ENCODE measurements at places on chromosomes 3 and 15.

DNA sequence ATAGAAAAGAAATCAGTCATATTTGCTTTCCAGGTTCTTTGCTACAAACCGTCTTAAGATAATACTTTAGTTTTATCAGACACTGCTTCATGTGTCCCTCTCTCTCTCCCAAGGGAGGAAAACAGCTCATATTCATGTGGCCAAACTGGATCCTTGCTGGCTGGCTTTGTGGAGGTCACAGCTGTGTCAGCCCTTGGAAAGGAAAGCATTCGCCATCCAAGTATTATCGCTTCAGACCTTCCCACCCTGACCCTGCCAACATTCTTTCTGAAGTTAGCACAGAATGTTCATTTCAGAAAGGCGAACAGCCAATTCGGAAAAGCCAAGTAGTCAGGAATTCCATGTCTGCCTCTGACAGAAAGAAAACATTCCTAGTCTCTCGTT is 213.6 kb downstream of the FEZF2 start:
- DNase-seq: no peak

DNA sequence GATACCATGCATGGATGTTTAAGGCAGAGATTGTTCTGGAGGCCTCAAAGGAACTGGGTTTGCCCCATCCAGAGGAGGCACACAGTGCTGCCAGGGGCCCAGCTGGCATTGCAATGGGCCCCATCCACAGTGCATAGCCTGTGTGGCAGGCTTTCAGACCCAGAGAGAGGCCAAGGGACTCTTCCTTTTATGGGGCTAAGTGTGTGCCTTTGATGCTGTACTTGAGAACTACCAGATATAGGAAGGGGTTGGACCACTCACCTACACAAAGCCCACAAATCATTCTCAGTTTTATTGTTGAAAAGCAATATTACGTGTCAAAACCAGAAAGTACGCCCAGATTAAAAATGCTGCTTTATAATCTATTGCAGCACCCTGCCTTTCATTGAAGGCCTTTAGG is 134.9 kb downstream of the EPHB1 start:
- DNase-seq: no peak

DNA sequence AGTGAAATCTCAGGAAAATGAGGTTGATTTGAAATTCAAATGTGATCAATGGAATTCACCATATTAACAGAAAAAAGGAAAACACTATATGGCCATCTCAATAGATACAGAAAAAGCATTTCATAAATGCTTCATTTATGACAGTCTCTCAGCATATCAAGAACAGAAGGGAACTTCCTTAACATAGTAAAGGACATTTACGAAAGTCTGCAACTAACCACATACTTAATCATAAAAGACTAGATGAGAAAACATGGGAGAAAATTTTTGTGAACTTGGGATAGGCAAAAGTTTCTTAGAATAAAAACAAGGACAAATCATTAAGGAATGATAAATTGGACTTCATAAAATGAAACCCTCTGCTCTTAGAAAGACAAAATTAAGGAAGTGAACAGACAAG is 24.7 kb upstream of the TIPARP start:
- DNase-seq: no peak

DNA sequence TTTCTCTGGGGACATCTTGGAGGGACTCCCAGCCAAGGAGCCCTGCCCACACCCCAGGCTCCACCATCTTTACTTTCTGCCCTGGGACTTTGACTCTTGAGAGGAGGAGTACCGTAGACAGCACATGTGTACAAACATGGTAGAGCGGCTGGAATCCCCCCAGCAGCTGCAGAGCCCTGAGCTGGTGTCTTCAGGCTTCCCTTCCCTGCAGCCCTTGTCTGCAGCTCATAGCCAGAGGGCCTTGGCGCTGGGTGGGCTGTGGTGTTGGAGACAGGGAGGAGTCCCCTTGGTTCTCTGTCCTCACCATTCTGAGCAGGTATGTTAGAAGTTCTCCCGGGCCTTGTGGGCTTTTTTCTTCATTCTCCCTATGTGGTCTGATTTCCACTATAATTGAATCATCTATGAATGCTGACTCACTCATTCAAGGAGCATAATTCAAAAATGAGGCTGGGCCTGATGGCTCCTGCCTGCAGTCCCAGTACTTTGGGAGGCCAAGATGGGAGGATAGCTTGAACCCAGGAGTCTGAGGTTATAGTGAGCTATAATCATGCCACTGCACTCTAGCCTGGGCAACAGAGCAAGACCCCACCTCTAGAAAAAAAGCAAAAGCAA is 97.8 kb upstream of the MEF2A start:
- no peak for DNase-seq

DNA sequence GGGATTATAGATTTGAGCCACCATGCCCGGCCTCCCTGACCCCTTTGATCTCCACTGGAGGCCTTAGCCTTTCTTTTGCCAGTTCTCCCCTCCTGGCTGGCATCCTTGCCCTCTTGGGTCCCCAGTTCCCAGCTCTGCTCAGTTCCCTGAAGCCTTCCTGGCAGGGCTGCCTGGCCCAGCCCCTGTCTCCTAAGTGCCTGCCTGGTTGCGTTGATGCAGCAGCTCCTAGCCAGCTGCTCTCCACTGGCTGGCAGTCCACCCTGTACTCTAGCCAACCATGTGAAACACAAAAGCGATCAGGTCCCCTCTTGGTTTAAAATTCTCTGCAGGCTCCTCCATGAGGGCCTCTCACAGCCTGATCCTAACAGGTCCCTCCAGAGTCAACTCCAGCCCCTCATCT is 184.7 kb downstream of the RAB11A start:
- no peak for DNase-seq

GRCh38 chr3:47128137-47128536 is 35.8 kb downstream of the SETD2 start:
- DNase-seq: no peak

- DNase-seq: no peak
These were observed 84.0 kb downstream of the CFAP20DC start for GRCh38 chr3:58965865-58966264.

DNA sequence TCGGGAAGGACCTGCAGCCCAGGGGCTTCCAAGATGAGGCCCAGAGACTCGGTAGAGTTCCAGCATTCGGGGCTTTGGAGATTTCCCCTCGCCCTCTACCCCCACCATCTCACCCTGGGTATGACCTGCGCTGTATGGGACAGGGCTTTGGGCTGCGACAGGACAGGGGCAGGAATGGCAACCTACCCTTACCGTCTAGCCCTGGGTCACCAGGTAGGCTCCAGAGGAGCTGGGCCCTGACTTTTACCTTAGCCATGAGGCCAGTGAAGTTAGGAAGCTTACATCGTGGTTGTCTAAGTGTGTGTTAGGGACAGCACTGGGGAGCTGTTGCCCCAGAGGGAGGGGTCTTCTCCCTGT is 683 bp downstream of the PPM1M start:
- no peak for DNase-seq

DNA sequence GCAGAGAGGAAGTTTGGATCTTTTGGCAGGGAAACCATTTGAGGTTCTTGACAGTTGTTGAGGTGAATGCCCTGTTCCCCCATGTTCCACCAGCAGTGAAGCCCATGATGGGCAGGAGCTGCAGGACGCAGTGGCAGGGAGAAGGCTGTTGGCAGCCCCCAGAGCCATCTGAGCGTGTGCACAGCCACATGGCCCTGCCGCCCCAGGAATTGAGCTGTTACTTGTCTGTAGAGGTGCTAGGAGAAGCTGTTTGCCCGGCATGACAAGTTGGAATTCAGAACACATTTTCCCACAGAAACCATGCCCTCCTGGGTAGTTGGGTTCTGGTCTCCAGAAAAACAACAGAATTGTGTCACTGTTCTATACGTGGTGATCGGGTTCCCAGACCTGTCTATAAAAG is 218.2 kb upstream of the NR2E3 start:
- no peak for DNase-seq

- DNase-seq: no peak
These were observed 41.2 kb downstream of the CDCP1 start for GRCh38 chr3:45104715-45105711.

- no peak for DNase-seq
These were observed 61.3 kb downstream of the CEMIP start for GRCh38 chr15:80840182-80841130.

DNA sequence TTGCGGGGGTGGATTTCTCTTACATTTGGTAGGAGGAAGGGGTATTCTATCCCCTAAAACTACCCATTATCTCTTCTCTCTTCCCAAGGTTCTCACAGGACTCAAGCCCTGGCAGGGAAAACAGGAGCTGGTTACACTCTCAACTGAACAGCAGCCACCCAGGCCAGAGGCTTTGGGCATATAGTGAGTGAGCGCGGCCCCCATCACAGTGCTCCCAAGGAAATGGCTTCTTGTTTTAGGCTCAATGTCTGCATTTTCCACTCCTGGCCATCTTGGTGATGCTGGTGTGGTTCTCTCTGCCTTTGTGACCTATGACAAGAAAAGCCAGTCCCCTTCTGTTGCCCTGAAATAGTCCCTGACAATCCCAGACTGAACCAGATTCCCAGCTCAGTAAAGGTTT is 50.1 kb downstream of the WDR76 start:
- no peak for DNase-seq

DNA sequence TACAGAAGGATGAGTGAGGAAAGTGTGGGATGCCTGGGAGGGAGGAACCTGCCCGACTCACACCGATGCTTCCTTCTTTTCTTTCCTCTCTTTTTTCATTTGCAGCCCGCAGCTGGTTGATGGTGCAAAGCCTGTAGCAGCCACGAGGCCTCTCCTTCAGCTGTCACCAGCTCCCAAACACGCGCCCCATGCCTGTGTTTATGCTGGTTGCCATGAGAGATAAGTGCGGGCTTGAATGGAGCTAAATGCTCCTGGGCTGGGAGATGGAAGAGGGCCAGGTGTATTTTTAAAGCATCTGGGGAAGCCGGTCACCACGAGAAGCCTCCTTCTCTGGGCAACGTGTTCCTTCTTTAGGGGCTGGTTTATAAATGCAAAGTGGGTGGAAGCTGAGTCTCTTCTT is 9.3 kb downstream of the COLQ start:
- DNase-seq: no peak

- no peak for DNase-seq
These were observed 9.4 kb downstream of the PIK3CB start for GRCh38 chr3:138825336-138825735.

GRCh38 chr15:100016632-100017031 is 283.4 kb upstream of the LYSMD4 start:
- DNase-seq: no peak

All from SIG-M5 (cell line).